ENCODE measurements at places on chromosomes 16 and 17.
A peak's percentile ranks its signal among the peaks of the same experiment; 100 is the strongest.

- DNase-seq, result no peak
- no peaks in the 10 kb centered on the region for H3K27me3 ChIP-seq
- H3K4me1 ChIP-seq, result no peaks in the 10 kb centered on the region
- no peaks in the 10 kb centered on the region for H3K36me3 ChIP-seq
These were observed 963.6 kb upstream of the GOT2 start for GRCh38 chr16:59697761-59698160.

- H3K4me1 ChIP-seq, result peaks cover 19% of the 10 kb centered on the region
- no peak overlapping the region for H3K27ac ChIP-seq
- no peak overlapping the region for H3K4me3 ChIP-seq
- no peaks in the 10 kb centered on the region for H3K36me3 ChIP-seq
- H3K27me3 ChIP-seq, result no peaks in the 10 kb centered on the region
- no peak for DNase-seq
These were observed 126.6 kb downstream of the CMIP start for GRCh38 chr16:81571175-81571574.

- no peaks in the 10 kb centered on the region for H3K4me1 ChIP-seq
- H3K4me3 ChIP-seq, result no peak overlapping the region
- DNase-seq, result no peak
- H3K27me3 ChIP-seq, result no peaks in the 10 kb centered on the region
- H3K36me3 ChIP-seq, result no peaks in the 10 kb centered on the region
- no peak overlapping the region for H3K27ac ChIP-seq
These were observed 1.2 kb upstream of the EPX start for GRCh38 chr17:58191241-58191896.

DNA sequence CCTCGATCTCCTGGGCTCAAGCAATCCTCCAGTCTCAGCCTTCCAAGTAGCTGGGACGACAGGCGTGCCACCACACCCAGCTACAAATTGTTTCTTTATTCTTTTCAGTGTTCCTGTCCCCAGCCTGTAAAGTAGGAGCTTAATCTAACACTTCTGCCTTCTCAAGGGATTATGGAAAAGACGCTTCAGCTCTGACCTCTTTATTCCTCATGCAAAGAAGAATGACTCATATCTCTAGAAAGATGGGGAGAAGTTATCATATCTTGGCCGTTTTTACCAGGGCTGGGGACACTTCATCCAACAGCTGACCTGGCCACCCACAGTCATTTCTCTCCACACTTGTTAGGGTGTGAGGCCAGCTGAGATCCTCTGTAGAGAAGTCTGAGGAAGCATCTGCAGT lies 172.6 kb downstream of the HAPSTR1 start:
- no peak overlapping the region for H3K4me3 ChIP-seq
- no peaks in the 10 kb centered on the region for H3K27me3 ChIP-seq
- no peaks in the 10 kb centered on the region for H3K4me1 ChIP-seq
- no peaks in the 10 kb centered on the region for H3K36me3 ChIP-seq

DNA sequence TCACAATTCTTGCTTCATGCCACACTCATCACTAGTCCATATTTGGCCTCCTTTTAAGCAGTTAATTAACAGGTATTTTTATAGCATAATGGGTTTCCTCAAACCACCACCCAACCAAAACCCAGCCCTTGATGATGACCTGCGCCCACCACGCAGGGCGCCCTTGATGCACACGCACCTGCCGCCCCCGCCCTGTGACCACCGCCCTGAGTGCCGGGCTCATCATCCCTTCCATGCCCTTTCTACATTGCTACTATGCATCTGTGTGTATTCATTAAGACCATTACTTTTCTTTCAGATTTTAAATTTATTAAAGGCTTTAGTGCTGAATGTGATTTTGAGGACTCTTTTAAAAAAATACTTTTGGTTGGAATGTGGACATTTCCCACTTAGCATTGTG lies 204.8 kb upstream of the CHMP6 start:
- no peaks in the 10 kb centered on the region for H3K27me3 ChIP-seq
- peaks cover 16% of the 10 kb centered on the region for H3K36me3 ChIP-seq
- H3K4me1 ChIP-seq, result peaks cover 94% of the 10 kb centered on the region
- no peak overlapping the region for H3K4me3 ChIP-seq

DNA sequence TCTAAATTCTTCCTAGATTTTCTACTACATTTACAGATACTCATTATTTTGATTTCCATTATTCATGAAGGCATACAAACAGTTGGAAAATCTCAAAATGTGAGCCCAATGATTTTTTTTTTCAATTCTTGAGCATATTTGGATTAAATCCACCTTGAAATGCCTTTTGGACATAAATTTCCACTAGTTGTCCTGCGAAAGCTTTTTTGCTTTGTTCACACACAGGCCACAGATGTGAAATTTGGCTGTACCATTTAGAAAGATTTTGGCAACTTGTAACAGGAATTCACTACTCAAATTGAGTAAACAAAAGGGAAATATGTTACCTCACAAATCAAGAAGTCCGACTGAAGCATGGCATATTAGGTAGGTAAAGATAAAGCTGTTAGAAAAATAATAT lies 1631.0 kb downstream of the CDH8 start:
- H3K4me3 ChIP-seq, result no peak overlapping the region
- H3K27ac ChIP-seq, result no peak overlapping the region
- H3K4me1 ChIP-seq, result no peaks in the 10 kb centered on the region
- no peaks in the 10 kb centered on the region for H3K27me3 ChIP-seq

GRCh38 chr17:41773190-41773588 lies 13.3 kb downstream of the JUP start:
- no peak overlapping the region for H3K4me3 ChIP-seq
- no peaks in the 10 kb centered on the region for H3K4me1 ChIP-seq
- H3K27ac ChIP-seq, result no peak overlapping the region
- H3K36me3 ChIP-seq, result no peaks in the 10 kb centered on the region

DNA sequence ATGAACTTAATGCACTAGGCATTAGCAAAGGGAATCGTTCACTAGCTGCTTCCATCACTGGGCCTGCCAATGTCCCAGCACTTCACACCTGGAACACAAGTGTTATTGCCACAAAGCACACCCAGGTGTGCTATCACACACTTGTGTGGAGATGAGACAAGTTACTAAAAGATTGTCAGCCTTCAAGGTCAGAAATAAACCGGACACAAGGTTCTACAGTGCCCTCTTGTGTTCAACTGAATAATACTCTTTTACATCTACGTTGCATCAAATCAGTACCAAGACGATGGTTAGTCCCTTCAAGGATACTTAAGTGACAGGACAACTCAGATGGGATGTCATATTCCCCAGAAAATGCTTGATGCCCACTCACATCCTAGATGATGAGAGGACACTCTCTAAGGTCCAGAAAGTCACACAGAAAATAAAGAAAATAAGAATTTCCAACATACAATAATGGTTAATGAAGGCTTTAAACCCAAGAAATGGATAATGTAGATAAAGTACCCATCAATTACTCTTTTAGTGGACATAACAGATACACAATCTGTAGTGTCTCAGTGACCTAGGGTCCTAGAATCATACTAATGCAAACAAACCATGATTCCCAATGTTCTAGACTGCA lies 16.4 kb upstream of the GLG1 start:
- peak overlapping the region; percentile 47 for H3K27ac ChIP-seq
- no peaks in the 10 kb centered on the region for H3K27me3 ChIP-seq
- peaks cover 66% of the 10 kb centered on the region for H3K36me3 ChIP-seq
- H3K4me3 ChIP-seq, result no peak overlapping the region

GRCh38 chr16:81518439-81518757 lies 73.8 kb downstream of the CMIP start:
- no peaks in the 10 kb centered on the region for H3K27me3 ChIP-seq
- no peaks in the 10 kb centered on the region for H3K36me3 ChIP-seq
- DNase-seq, result no peak
- no peak overlapping the region for H3K27ac ChIP-seq
- H3K4me1 ChIP-seq, result peaks cover 12% of the 10 kb centered on the region

DNA sequence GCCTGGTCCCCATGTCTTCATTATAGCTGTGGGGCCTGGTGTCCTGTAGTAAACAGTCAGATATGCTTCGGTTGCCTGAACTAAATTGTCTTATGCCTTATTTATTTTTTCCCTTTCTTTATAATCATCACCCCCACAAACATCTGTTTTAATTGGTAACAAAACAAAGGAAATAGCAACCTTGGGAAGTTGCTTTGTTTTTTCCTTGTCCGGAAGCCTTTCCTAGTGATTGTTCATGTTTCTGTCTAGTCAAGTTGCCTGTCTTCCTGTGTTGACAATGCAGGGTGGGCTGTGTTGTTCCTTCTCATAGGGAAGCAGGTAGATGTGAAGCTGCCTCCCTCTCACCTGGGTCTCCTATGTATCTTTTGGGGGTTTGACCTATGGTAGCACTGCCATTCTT lies 16.7 kb downstream of the PGS1 start:
- H3K36me3 ChIP-seq, result peaks cover 55% of the 10 kb centered on the region
- H3K4me3 ChIP-seq, result no peak overlapping the region
- DNase-seq, result no peak
- H3K27ac ChIP-seq, result no peak overlapping the region

DNA sequence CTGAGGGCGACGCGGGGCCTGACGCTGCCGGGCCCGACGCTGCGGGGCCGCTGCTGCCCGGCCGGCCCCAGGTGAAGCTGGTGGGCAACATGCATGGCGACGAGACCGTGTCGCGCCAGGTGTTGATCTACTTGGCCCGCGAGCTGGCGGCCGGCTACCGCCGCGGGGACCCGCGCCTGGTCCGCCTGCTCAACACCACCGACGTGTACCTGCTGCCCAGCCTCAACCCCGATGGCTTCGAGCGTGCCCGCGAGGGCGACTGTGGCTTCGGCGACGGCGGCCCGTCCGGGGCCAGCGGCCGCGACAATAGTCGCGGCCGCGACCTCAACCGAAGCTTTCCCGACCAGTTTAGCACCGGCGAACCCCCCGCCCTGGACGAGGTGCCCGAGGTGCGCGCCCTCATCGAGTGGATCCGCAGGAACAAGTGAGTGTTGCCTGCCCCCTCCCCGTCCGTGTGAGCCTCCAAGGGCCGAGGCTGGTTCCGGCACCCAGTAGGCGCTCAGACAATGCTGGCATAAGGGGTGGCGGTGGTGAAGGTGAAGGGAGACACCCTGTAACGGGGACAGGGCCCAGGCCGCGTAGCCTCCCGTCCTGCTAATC lies 676 bp downstream of the CPD start:
- peak overlapping the region; percentile 81 for H3K4me3 ChIP-seq
- peak overlapping the region; percentile 63 for H3K27ac ChIP-seq

DNA sequence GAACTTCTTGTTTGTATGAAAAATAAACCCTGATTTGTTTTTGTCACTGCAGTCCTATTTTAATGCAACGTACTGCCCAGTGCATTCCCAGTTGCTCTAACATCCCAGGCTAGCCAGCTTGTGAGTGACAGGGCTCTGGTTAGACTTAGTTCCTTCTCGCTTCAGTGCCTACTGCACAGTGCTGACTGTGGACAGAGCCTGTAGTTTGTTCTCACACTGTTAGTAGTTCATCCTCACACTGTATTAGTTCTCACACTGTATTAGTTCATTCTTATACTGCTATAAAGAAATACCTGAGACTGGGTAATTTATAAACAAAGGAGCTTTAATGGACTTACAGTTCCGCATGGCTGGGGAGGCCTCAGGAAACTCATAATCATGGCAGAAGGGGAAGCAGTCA lies 116.6 kb upstream of the SALL1 start:
- no peaks in the 10 kb centered on the region for H3K27me3 ChIP-seq
- no peak overlapping the region for H3K4me3 ChIP-seq
- no peak overlapping the region for H3K27ac ChIP-seq
- DNase-seq, result no peak
- H3K36me3 ChIP-seq, result no peaks in the 10 kb centered on the region

- H3K4me3 ChIP-seq, result no peak overlapping the region
- H3K36me3 ChIP-seq, result peaks cover 8% of the 10 kb centered on the region
- H3K27ac ChIP-seq, result no peak overlapping the region
- no peaks in the 10 kb centered on the region for H3K27me3 ChIP-seq
- no peak for DNase-seq
These were observed 2294.4 kb downstream of the TP53TG3F start for GRCh38 chr16:35753559-35754390.

DNA sequence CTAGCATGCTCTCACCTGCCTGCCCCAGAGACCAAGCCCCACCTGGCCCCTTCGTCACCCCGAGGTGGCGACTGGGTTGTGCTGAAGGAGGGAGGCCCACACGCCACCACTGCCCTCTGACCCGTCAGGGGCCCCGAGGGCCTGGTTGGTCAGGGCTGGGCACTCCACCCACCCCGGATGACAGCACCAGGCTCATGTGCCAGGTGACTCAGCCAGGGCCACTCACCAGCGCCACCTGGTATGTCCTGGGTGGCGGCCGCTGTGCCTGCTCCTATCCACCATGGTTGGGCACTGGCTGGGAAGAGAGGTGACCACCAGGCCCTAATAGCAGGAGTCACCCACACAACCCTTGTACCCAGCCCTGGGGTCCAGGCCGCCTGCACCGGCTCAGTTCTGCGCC lies 68.9 kb downstream of the JPH3 start:
- H3K27ac ChIP-seq, result no peak overlapping the region
- no peaks in the 10 kb centered on the region for H3K27me3 ChIP-seq
- DNase-seq, result no peak
- no peaks in the 10 kb centered on the region for H3K36me3 ChIP-seq

- H3K4me1 ChIP-seq, result peaks cover 18% of the 10 kb centered on the region
- no peaks in the 10 kb centered on the region for H3K27me3 ChIP-seq
- H3K27ac ChIP-seq, result no peak overlapping the region
- H3K36me3 ChIP-seq, result peaks cover 26% of the 10 kb centered on the region
These were observed 872 bp downstream of the ELMO3 start for GRCh38 chr16:67199808-67200198.

DNA sequence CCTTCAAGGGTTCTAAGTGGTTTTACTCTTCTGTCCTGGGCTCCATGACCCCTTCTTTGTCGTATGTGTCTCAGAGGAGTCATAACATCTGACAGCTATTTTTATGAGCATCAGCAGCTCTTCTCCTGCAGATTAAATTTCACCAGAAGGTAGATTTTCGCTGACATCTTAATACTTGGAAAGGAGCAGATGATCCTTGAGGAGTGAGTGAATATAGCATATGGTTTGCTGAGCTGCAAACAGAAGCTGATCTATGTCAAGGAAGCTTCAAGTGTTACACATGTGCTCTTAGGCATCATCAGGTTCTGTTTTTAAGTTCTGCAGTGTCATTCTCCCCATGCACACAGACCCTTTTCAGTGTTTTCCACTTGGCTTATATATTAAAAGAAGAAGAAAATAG lies 49.2 kb upstream of the MYH2 start:
- no peaks in the 10 kb centered on the region for H3K4me1 ChIP-seq
- no peak overlapping the region for H3K27ac ChIP-seq
- no peaks in the 10 kb centered on the region for H3K36me3 ChIP-seq
- no peak for DNase-seq
- H3K4me3 ChIP-seq, result no peak overlapping the region

GRCh38 chr16:2090777-2091546 lies 43.2 kb downstream of the TSC2 start:
- no peak overlapping the region for H3K27ac ChIP-seq
- no peak overlapping the region for H3K4me3 ChIP-seq
- no peak for DNase-seq
- H3K36me3 ChIP-seq, result peaks cover 5% of the 10 kb centered on the region
- no peaks in the 10 kb centered on the region for H3K4me1 ChIP-seq

GRCh38 chr17:80105762-80106161 lies 4.4 kb downstream of the GAA start:
- H3K27ac ChIP-seq, result no peak overlapping the region
- peaks cover 16% of the 10 kb centered on the region for H3K4me1 ChIP-seq
- no peaks in the 10 kb centered on the region for H3K36me3 ChIP-seq
- H3K4me3 ChIP-seq, result no peak overlapping the region
- DNase-seq, result no peak
